ENCODE measurements at places on chromosomes 13 and 19.

DNA sequence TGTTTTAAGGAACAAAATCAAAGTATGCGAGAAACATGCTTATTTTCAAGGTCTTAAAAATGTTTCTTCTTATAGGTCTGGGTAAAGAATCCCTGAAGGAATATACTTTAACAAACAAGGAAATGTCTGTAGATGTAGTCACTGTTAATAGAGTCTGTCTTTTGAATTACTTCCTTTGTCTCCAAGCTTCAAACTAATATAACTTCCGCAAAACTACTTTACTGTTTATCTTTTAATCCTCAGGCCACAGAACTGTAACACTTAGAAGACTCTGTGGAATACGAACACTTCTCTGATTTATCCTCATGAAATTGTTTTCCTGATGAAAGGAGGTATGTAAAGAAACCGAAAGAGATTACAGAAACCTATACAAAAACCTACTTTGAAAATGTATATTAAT lies 316.0 kb downstream of the PCDH9 start:
- no peak for DNase-seq

GRCh38 chr19:53824134-53824611 lies at the start of gene NLRP12:
Gene NLRP12, minus strand, starts transcription at chr19:53824314. Its CDS starts 140 bp downstream, at chr19:53824174.
- no peak for DNase-seq

- DNase-seq, result no peak
Observed at GRCh38 chr13:33401238-33401637, 115.7 kb upstream of the STARD13 start.

GRCh38 chr19:7921302-7921966 lies 1.3 kb downstream of the SNAPC2 start:
- DNase-seq, result no peak

- no peak for DNase-seq
Observed at GRCh38 chr13:107367258-107367657, 799.3 kb upstream of the ARGLU1 start.

GRCh38 chr19:19145684-19146608 lies 7.7 kb upstream of the TMEM161A start:
- DNase-seq, result no peak

DNA sequence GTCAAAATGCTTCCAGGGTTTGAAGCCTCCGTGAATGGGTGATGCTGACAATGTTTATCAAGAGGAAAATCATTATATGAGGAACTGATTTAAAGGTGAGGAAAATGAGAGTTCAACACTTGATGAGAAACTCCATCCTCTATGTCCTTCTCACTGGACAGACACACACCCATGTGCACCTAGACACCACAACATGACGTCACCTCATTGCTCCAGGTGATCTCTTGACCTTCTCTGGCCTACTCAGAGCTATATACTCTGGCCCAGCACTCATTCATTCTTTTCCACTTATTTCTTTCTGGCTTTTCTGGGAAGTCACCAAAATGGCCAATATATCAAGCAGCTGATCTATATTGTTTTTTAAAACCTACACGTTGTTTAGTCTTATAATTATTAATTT lies 778.7 kb upstream of the PCDH20 start:
- DNase-seq, result no peak

DNA sequence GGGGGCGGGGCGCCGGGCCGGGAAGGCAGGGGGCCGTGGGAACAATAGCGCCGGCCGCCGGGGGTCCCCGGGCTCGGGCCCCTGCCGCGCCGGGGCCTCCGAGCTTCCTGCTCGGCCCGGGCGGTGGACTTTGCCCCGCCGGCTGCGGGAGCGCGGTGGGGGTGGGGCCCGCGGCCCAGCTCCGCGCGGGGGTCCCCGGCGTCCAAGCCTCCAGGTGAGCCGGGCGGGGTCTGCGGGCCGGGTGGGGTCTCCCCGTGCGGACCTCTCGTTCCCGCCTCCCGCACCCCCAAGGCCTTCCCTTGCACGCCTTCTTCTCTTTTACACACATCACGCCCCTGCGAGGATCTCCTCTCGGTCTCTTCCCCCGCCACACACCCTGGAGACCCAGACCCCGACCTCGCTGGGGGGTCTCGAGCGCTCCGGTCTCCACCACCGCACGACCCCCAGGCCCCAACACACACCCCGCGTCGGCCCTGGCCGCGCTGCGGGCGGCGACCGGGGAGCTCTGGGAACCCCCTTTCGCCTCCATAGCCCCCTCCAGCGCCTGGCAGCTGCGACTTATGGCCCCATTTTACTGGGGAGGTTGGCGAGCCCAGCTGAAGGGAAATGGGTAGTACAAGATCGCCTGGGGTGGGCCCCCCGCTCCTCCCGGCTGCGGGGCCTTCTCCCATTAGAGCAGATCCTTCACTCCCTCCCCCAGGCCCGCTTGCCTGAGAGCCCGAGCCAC lies 711 bp downstream of the CAMSAP3 start:
- DNase-seq, result no peak

- DNase-seq, result no peak
Observed at GRCh38 chr19:2319551-2319950, 8.8 kb downstream of the LSM7 start.

Data from cortex of kidney (tissue), 1 donor.